ENCODE measurements at places on chromosomes 5 and 9.
A peak's percentile ranks its signal among the peaks of the same experiment; 100 is the strongest.

DNA sequence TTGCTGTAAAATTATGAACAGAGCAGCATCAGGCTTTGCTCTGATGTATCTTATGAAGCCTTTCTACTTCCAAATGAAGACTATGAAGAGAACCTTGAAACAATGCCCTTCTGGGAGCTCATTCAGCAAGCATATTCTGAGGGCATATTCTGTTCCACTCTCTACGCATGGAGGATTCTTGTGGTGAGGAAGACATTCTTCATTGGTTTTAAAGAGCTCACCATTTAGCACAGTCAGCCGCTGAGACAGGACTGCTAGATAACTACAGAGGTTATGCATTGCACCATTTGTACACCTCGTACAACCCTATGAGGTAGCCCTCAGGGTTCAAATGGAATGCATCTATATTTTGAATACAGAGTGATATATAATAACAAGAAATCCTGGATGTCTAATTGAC lies 61.0 kb downstream of the INVS start:
- no peaks in the 10 kb centered on the region for H3K4me1 ChIP-seq
- H3K27ac ChIP-seq = no peak overlapping the region
- DNase-seq = no peak
- H3K36me3 ChIP-seq = peaks cover 14% of the 10 kb centered on the region
- no peak overlapping the region for H3K4me3 ChIP-seq
- H3K27me3 ChIP-seq = no peaks in the 10 kb centered on the region

GRCh38 chr5:138901716-138902115 lies 26.6 kb upstream of the LRRTM2 start:
- H3K4me3 ChIP-seq = no peak overlapping the region
- peaks cover 10% of the 10 kb centered on the region for H3K4me1 ChIP-seq
- DNase-seq = no peak
- H3K27me3 ChIP-seq = peaks cover 2% of the 10 kb centered on the region

DNA sequence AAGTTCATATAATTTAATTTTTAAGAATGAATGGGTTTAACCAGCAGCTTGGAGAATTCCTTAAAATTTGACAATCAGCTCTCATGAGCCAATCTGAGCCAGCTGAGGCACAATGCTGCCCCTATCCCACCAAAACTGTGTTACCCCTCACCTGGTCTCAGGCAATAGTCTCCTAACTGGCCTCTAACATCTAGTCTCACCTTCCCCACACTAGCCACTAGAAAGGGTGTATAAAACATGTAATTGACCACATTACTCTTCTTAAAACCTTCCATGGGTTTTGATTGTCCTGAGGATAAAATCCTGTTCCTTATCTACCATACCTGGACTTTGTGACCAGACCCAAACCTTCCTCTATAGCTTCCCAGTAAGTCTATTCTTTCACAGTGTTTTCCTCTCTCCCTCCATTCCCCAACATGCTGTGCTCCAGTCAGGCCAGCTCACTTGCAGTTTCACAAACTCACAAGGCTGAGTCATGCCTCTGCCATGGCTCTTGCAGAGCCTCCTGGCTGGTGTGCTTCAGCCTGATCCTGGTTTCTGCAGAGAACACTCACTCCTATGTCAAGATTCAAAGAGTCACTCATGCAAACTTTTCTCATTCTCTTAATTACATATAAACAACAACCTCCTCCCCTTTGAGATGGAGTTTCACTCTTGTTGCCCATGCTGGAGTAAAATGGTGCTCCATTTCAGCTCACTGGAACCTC lies 16.0 kb upstream of the ZCCHC7 start:
- peaks cover 23% of the 10 kb centered on the region for H3K4me1 ChIP-seq
- no peaks in the 10 kb centered on the region for H3K27me3 ChIP-seq
- no peak overlapping the region for H3K27ac ChIP-seq
- H3K36me3 ChIP-seq = peaks cover 3% of the 10 kb centered on the region
- peak; percentile 43 for DNase-seq

- no peak overlapping the region for H3K27ac ChIP-seq
- peaks cover 1% of the 10 kb centered on the region for H3K4me1 ChIP-seq
- H3K36me3 ChIP-seq = no peaks in the 10 kb centered on the region
- H3K27me3 ChIP-seq = no peaks in the 10 kb centered on the region
- H3K4me3 ChIP-seq = no peak overlapping the region
- DNase-seq = no peak
Observed at GRCh38 chr5:149320791-149321330, 24.4 kb upstream of the GRPEL2 start.

- H3K4me3 ChIP-seq = peak overlapping the region; percentile 83
- H3K27ac ChIP-seq = peak overlapping the region; percentile 76
- DNase-seq = peak; percentile 60
- H3K27me3 ChIP-seq = no peaks in the 10 kb centered on the region
- peaks cover 42% of the 10 kb centered on the region for H3K4me1 ChIP-seq
- H3K36me3 ChIP-seq = peaks cover 40% of the 10 kb centered on the region
Observed at GRCh38 chr9:136399176-136400037, 563 bp downstream of the SNAPC4 start.

DNA sequence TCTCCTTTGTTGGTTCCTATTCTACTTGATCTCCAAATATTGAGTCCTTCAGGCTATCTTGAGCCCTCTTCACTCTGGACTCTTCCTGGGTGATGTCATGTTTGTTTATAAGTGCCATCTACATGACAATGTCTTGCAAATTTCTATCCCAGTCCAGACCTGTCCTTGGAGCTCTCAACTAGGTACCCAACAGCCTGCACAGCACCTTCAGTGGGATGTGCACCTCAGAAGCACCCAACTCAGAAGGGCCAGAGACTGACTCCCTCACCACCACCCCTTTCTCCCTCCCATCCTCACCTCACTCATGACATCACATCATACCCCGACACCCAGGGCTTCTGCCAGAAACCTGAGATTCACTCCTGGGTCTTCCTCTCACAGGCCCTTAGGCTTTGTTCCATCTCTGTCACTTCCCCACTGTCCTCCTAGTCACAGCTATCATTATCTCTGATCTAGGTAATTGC lies 14.4 kb downstream of the TXN start:
- H3K4me3 ChIP-seq = no peak overlapping the region
- H3K36me3 ChIP-seq = peaks cover 29% of the 10 kb centered on the region
- H3K27me3 ChIP-seq = no peaks in the 10 kb centered on the region
- H3K4me1 ChIP-seq = no peaks in the 10 kb centered on the region
- H3K27ac ChIP-seq = no peak overlapping the region

- H3K27ac ChIP-seq = no peak overlapping the region
- H3K4me3 ChIP-seq = no peak overlapping the region
- peaks cover 2% of the 10 kb centered on the region for H3K27me3 ChIP-seq
- no peaks in the 10 kb centered on the region for H3K4me1 ChIP-seq
- no peak for DNase-seq
Observed at GRCh38 chr9:79301551-79302391, 270.0 kb upstream of the TLE4 start.
